WTC11 (cell line): ENCODE measurements at places on chromosomes 6 and 20. TPM values are rescaled to one million over a fixed set of nuclear protein-coding genes. Genes with fewer than 3 reads are reported as not detected.
A peak's percentile ranks its signal among the peaks of the same experiment; 100 is the strongest.

DNA sequence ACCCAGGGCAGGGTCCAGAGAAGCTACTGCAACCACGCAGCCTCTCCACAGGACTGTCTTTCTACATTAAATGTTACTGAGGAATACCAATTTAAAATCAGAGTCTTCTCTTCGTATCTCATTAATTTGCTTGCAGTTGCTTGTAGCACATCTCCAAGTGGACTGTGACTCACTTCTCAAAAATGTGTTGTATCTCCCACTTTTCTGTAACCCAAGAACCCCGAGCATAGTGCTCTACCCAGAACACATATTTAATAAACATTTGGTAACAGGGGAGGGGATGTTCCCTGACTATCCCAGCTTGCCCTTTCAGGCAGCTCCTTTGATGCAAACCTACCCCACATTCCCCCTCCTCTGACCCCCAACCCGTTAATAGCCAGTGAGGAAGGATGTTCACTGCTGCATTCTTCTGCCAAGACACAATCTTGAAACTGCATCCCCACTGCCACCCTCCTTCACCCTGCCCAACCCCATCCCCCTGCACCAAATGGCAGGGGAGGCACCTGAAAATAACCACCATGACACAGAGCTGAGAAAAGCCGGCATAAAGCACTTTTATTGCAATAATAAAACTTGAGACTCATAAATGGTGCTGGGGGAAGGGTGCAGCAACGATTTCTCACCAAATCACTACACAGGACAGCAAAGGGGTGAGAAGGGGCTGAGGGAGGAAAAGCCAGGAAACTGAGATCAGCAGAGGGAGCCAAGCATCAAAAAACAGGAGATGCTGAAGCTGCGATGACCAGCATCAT lies 24.2 kb downstream of the FKBP1A start:
- DNase-seq: no peak

GRCh38 chr6:143348531-143348930 lies 102.0 kb downstream of the ADAT2 start:
- DNase-seq: no peak

GRCh38 chr20:5642155-5642981 lies 107.8 kb upstream of the SHLD1 start:
- no peak for DNase-seq

DNA sequence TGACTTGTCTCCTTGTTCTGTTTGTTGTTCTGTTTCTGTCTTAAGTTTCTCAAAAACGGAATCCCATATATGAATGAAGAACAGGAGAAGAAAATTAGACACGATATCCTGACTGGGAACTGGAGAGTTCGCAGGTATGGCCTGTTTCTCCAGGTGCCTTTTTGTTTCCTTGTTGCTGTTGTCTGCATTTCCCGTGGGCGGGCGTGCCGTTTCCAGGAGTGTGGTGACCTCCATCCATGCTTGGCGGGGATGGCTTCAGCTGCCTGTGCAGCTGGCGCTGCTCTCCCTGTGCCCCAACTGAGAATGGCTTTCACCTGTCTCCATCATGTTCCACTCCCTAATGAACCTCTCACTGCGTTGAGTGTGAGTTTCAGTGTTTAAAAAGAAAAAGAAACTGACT lies 4.4 kb downstream of the PNLDC1 start:
- DNase-seq: no peak

DNA sequence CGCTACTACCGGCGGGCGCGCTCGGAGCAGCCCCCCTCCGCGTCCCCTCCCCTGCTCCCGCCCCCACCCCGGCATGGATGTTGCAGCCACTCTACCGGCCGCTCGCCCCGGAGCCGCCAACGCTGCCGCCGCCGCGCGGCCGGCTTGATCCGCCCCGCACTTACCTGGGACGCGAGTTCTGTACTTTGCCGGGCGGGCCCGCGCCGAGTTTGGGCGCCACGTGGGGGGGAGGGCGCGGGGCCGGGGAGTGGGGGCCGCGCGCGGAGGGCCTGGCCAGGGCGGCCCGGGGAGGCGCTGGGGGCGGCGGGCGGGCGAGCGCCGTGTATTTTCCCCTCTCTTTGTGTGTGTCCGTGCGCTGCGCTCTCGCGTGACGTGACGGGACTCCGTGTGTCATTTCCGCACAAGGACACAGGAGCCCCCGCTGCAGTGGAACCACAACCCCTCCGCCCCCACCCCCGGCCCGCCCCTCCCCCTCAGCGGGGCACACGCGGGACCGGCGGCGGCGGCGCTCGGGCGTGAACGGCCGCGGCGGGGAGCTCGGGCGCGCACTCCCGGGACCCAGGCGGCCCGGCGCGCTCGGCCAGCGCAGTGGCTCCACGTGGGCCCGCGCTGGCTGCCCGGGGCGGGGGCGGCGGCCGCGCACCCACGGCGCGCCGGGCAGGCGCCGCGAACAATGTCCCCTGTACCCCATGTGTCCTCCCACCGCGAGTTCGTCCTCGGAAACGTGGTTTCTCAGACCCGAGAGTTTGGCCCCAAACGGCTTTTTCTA lies at the start of gene BEND3:
TSS of gene BEND3 (minus strand) at position 590 of the 769 bp plus-strand sequence. CDS start 16,230 bp downstream, outside the sequence.
- DNase-seq: peak; percentile 52

- DNase-seq: no peak
Observed at GRCh38 chr6:137452333-137452894, 41.8 kb downstream of the OLIG3 start.

DNA sequence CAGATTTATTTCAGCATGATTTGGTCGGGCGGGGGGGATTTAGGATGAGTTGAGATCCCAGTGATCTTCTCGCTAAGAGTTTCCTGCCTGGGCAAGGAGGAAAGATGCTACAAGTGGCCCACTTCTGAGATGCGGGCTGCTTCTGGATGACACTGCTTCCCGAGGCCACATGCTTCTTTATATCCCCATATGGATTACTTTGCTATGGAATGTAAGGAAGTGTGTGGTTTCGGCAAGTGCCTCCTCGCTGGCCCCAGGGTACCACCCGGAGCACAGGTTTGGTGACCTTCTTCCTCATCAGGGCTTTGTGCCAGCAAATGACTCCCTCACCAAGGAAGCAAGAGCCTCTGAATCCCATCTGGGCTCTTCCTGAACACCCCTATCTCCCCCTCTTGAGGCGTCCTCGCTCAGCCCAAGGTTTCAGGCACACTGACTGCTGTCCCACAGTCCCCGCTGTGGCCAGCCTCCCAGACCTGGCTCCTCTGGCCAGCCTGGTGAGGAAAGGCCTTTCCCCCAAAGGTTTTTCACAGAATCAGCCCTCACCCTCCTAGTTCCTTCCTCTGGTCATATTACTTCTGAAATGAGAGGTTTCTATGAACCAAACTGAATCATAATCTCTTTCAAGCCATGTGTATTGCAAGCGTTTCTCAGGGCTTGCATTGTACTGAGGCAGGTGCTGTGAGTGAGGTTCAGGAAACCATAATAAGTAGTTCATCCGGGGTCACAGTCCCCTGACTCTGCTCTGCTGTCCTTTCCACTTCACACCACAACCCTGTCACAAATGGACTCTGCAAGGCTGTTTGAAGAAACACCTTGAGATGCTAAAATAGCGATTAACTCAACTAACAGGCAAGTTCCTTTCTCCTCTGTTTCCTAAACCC lies 41.7 kb upstream of the IL17A start:
- no peak for DNase-seq

DNA sequence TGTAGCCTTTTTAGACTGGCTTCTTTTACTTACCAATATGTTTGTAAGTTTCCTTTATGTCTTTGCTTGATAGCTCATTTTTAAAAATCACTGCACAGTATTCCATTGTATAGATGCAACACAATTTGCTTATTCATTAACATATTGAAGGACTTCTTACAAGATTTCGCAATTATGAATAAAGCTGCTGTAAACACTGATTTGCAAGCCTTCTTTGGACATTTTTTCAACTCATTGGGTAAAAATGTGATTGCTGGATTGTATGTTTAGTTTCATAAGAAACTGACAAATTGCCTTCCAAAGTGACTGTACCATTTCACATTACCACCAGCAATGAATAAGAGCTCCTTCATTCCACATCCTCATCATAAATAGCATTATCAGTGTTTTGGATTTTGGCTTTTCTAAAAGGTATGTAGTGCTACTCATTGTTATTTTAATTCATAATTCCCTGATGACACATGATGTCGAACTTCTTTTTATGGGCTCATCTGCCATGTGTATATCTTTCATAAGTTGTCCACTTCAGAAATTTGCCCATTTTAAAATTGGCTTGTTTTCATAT lies 80.7 kb downstream of the TFAP2B start:
- DNase-seq: no peak

GRCh38 chr20:63445075-63445734 lies 27.2 kb downstream of the KCNQ2 start:
- no peak for DNase-seq

DNA sequence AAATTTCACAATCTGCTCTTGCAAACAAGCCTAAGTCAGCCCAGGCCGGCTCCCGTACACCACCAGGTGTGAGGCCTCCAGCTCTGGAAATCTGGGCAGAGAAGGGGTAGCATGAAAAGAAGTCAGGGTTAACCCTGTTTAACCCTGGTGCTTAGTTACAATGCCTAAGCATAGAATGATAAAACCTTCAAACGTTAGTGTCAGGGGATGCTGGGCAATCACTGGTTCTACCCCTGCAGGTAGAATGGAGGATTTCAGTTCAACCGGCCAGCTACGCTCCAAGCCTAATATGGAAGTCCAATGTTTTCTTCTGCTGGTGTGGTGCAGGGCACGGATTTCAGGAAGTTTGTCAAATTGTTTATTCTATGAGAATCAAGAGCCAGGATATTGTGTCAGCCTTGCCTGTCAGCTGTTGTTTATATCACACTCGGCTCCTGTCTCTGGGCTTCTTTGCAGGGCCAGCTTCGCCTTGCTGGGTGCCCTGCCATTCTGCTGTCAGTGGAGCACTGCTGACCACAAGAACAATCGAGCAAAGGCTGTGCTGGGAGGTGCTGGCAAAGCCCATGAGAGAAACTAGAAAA lies 20.2 kb upstream of the CD93 start:
- DNase-seq: no peak

DNA sequence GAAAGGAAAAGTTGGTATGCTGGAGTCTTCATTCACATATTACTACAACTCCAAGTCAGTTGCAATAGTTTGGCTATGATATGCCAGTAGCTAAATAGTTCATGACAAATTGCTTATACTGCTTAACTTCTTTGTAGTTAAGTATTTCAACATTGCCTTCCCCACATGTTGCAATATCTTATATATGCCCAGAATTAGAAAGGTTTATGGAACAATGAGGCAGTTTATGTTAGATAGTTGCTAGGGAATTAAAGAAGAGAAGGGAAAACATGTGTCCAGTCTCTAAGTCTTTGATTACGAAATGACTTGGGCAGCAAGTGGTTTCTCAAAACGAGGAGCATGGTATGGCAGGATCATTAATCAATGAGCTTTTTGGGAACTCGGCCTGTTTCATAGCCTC lies 145.8 kb downstream of the PLCB4 start:
- no peak for DNase-seq

DNA sequence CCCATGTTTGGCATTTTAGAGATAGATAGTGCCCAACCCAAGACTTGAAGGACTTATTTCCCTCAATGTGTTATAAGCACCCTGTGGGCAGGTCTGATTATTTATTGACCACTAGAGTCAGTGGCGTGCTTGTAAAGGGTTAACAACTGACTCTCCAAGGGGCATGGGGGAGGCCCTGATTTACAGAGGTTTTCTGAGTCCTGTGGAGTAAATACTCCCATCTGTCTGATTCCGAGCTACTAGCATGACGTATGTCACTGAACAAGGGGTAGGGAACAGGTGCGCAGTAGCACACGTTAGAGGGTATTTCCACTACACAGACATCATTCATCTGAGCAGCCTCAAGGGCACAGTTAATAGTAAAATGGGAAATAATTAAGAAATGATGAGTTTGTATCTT lies 17.4 kb upstream of the TRAM2 start:
- DNase-seq: no peak

GRCh38 chr20:62768551-62769287 lies 27.6 kb upstream of the MRGBP start:
- DNase-seq: peak; percentile 39

DNA sequence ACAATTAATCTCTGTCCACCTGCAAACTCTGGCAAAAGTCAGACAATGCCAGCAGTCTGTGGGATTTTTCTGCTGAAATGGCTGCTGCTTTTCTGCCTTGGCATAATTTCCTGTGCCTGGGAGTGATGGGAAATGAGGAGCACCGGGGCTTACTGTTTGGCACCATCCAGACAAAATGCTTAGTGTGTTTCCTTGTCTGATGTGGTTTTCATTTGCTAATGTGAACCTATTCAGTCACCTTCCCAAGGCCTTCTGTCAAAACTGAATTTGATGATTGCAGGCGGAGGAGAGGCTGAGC lies 56.4 kb downstream of the CDH4 start:
- DNase-seq: no peak

GRCh38 chr6:107230024-107230423 lies 114.7 kb upstream of the BEND3 start:
- DNase-seq: no peak

- no peak for DNase-seq
Observed at GRCh38 chr6:105988812-105989577, 97.1 kb upstream of the PRDM1 start.

DNA sequence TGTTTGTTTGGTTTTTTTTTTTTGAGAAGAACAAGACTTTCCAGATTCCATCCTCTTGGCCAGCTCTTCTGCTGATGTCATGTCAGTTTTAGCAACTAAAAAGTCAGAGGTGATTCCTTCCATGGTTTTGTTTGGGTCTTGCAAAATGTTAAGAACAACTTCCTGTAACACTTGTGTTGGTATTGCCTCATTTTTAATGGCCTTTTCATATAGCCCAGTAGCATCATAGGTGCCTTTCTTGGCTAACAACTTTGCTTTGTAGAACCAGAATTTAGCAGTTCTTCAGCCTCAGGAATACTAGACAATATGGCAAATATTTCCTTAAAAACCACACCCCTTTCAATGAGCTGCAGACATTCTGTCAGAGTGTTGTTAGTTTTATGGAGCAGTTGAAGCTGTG lies 99.5 kb upstream of the SIRPG start:
- no peak for DNase-seq

The C20orf204 gene
- 1.6 to 2.4 TPM (median 2.1 TPM) in 3 replicates for total RNA-seq

The POU5F1 gene
- 2,735 to 3,160 TPM (median 3,135 TPM) in 3 replicates for total RNA-seq

The SRSF6 gene
- total RNA-seq: 107 to 141 TPM (median 139 TPM) in 3 replicates

The SDC4 gene
- 64.0 to 69.6 TPM (median 69.5 TPM) in 3 replicates for total RNA-seq
